ENCODE measurements at places on chromosomes 5 and 9. TPM values are rescaled to one million over a fixed set of nuclear protein-coding genes. Genes with fewer than 3 reads are reported as not detected.

SV2C gene
- total RNA-seq, result not detected

GRCh38 chr9:112925058-112925641, 34.5 kb upstream of the SLC46A2 start:
- no peak for DNase-seq

DNA sequence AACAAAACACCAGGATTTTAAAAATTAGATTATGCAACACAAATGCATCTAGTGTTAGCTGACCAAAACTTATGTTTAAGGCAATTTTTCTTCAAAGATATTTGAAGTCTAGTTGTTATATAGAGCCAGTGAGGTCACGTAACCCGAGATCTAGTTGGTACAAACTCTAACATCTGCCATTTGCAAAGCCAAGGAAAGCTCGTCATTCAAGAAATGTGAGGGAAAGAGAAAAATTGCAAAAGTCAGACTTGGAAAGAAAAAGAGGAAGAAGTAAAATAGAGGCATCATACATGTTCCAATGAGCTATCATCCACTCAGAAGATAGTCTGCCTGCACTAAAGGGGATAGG, 293.4 kb upstream of the PUM3 start:
- DNase-seq, result no peak

GZMA gene
- 28.2 TPM for total RNA-seq

DNA sequence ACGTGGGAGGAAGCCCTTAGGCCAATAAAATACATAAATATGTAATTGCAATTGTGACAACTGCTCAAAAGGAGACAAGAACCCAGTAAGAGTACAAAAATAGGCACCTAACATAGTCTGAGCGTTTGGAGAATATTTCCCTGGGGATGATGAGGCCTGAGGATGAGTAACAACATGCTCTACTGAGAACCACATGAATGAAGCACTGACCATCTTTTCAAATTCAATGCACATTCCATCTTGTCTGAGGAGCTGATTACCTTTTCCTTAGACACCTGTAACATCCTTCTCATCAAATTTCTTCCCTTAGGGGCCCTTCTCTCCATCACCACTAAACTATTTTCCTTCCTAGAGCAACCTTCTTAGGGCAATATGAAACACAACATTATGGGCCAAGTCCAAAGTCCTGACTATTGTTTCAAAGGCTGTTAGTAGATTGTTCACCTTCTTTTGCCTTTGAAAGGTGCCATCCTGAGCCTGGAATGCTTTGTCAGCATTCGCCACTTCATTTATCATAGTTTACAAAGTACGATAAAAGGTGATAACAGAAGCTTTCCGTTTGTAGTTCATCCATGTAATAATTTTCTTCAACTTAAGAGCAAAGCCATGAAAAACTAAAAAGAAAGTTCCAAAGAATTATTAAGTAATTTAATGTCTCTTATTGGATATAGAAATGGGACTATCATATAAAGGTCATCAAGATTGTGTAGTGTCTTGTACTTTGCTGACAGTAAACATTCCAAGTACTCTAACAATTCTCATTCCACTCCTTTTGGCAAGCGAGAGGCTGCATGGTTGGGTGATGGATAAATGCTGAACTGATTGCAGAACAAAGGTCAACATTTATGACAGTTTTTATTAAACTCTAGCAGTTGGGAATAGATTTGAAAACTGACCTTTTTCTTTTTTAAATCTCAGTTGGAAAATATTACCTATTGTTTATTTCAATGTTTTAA, 471.3 kb downstream of the PDE4D start:
- DNase-seq, result no peak

ISL1 gene
- total RNA-seq, result not detected

ENTPD8 gene
- total RNA-seq, result not detected

MSX2 gene
- 0.30 TPM for total RNA-seq

GRCh38 chr5:34687269-34688011, 31.3 kb downstream of the RAI14 start:
- no peak for DNase-seq

- no peak for DNase-seq
Measured at GRCh38 chr5:137921931-137922330, 32.7 kb downstream of the PKD2L2 start.

- no peak for DNase-seq
Measured at GRCh38 chr9:112170235-112170634, 4.9 kb downstream of the SUSD1 start.

- DNase-seq, result no peak
Measured at GRCh38 chr5:174518512-174518911, 205.9 kb upstream of the MSX2 start.

DNA sequence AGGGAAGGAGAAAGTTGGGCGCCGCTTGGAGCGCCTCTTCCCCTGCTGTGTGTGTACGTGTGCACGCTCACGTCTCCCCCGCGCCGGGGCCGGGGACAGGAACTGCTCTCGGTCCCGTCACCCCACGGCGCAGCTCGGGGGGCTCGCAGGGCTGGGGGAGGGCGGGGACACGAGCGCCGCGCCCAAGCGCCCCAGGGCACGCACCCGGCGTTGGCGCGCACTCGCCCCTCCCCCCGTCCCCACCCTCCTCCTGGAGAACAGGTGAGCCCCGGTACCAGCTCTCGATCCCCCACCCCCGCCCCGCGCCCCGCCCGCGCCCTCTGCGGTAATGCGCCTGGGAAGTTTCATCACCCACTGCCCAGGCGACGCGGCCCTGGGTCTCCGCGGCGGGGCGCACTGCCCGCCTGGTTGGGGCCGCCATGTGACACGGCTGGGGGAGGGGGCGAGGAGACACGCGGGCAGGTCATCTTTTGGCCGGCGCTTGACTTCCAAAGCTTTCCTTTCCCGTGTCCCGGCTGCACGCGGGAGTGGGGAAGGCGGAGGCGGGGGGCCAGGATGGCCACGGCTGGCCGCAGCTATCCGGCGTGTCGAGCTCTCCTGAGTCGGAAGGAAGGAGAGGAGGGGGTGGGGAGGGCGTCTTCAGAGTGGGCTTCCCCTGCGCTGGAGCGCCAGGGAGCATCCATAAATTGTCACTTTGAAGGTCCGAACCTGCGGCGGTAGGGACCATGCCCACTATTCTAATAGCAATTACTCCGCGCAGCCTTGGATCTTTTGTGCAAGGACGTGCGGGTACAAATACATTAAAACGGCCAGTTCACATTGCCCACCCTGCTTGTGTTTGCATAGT, 1.5 kb upstream of the STC2 start:
- no peak for DNase-seq

- DNase-seq, result no peak
Measured at GRCh38 chr9:4573634-4574389, 83.5 kb downstream of the SLC1A1 start.

- DNase-seq, result no peak
Measured at GRCh38 chr5:168417731-168418429, 68.4 kb upstream of the RARS1 start.

FBN2 gene
- 0.15 TPM for total RNA-seq

ACOT12 gene
- 0.41 TPM for total RNA-seq

LIX1 gene
- total RNA-seq, result not detected

GRCh38 chr9:4281676-4282075, 18.2 kb downstream of the GLIS3 start:
- no peak for DNase-seq

MED22 gene
- 42.8 TPM for total RNA-seq

DNA sequence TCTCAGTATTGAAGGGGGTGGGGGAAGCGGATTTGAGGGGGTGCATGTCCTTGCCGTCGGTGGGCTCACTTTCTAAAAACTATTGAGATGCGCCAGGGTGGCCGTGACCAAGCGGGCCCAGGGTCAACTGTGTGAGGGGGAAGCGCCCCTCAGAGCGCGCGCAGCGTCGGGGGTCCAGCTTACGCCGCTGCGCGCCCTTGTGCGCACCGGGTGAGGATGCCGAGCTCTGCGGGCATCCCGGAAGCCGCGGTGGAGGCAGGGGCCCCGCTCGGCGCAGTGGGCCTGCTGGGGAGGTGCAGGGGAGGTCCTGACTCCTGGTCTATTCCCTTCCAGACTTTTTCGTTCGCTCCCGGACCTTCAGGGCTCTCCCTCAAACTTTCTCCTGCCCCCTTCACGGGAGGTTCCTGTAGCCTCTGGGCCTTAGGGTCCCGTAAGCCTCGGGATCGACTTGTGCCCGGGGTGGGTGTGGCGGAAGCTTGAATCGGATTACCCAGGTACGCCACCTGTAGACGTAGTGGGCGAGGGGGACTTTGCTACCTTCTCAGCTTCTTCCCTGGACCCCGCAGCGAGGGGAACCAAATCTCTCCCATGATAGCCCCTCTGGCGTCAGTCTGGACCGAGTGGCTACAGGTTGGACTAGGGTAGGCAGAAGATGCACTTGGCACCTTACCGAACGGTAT, 2.5 kb upstream of the PRDM6 start:
- no peak for DNase-seq

DNA sequence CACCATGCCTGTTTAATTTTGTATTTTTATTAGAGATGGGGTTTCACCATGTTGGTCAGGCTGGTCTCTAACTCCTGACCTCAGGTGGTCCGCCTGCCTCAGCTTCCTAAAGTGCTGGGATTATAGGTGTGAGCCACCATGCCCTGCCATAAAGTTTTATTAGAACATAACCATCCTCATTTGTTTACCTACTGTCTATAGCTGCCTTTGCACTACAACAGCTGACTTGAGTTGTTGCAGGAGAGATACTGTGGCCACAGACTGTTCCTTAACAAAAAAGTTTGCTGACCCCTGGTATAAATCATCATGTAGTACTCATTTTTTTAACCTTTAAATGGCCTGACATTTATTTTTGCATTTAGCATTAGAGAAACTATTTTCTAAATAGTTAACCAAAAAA, 31.7 kb downstream of the SNX30 start:
- DNase-seq, result no peak

GRCh38 chr5:144567421-144567780, 396.7 kb downstream of the KCTD16 start:
- no peak for DNase-seq

DNA sequence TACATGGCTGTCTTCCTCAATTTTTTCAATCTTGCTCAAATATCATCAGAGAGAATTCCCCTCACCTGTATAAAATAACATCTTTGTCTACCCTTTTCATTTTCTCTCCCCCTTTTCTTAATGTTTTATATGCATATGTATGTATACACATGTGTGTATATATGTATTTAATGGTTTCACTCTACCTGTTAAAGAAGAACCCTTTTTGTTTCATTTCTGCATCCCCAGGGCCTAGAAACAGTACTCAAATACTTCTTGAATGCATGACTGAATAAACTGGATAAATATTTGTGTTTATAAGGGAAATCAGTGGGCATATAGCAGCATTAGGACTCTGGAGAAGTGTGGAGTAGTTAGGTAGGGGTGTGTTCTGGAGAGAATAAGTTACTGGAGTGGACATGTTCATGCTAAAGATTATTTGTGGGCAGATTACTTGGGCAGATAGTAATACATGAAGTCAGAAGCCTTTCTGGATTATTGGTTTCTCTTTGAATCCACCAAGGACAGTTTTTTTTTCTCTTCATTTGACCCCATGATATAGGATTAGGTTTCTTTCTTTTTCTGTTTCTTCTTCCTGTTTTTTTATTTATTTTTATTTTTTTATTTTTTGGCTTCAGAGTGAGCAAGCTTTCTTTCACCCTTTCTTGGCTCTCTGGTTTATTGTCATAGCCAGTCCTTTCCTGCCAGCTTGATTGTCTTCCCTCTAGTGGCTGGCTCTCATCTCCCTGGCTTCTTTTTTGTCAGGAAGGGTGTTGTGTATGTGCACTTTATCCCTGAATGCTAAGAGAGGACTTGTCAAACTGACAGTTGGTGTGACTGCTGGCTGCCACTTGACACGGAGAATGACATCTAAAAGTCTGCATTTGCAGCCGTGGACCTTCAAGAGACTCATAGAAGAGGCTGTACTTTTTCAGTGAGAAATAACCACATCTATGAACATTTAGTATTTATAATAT, 89.3 kb downstream of the ZCCHC7 start:
- DNase-seq, result no peak

DNA sequence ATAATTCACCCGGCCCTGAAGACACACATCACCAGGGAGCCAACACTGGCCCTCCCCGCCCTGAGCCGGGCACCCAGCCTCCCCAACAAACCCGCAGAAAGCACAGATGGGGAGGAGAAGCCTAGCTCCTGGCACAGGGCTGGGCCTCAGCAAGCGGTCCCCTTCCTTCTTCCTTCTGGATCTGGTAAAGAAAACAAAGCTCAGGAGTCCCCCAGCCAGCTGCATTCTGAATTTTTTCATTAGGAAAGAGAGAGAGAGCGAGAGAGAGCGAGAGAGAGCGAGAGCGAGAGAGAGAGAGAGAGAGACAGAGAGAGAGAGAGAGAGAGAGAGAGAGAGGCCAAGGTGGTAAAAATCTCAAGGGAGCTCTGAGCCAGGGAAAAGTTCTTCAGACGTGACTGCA, 195.7 kb downstream of the CRB2 start:
- no peak for DNase-seq

NR4A3 gene
- 0.33 TPM for total RNA-seq

PCDHGC4 gene
- not detected for total RNA-seq

- DNase-seq, result no peak
Measured at GRCh38 chr9:73080110-73080694, 71.5 kb upstream of the ANXA1 start.

- DNase-seq, result peak; percentile 38
Measured at GRCh38 chr9:84140535-84141101, 160.0 kb downstream of the RMI1 start.

GRCh38 chr9:80789831-80790230, 899.5 kb downstream of the TLE1 start:
- no peak for DNase-seq

TICAM2 gene
- 1.6 TPM for total RNA-seq

DNA sequence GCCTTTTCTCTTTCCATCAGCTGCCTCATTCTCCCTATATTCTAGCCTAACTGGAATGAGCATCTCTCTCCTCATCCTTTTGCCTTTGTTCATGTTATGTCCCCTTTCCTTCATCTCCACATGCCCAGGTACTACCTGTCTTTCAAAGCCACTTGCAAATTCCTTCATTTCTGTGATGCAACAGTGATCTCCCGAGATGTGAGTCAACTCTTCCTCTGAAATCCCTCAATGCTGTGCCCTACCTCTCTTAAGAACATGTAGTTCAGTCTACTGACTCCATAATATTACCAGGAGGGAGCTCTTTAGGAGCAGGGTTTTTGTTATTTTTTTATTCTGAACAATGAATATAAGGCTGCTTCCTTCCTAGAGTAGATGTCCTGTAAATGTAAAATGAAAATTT, 91.6 kb downstream of the ZNF462 start:
- no peak for DNase-seq

GPR150 gene
- 2.4 TPM for total RNA-seq

- DNase-seq, result no peak
Measured at GRCh38 chr5:131977212-131977604, 31.7 kb upstream of the MEIKIN start.

GRCh38 chr5:170338933-170339779, 41.6 kb upstream of the LCP2 start:
- peak; percentile 64 for DNase-seq

DNA sequence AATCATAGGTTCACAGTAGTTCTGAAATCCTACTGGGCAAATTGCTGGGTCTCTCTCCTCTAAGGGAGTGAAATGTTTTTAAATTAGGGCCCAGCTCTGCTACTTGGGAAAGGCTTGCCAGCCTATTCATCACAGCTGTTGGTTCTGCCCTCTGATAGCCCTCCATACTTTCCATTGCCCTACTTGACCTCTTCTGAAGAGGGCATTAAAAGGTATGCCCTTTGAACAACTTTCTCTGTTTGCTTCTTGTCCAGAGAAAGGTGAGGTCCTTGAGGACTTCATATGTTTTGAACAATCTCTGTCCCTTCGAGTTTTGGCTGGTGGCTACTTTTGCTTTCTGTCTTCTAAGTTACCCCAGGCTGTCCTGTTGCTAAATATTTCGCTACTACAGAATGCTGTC, 62.3 kb upstream of the JAK2 start:
- DNase-seq, result no peak

TSC1 gene
- 72.7 TPM for total RNA-seq
